ENCODE measurements at places on chromosomes 4 and X.

DNA sequence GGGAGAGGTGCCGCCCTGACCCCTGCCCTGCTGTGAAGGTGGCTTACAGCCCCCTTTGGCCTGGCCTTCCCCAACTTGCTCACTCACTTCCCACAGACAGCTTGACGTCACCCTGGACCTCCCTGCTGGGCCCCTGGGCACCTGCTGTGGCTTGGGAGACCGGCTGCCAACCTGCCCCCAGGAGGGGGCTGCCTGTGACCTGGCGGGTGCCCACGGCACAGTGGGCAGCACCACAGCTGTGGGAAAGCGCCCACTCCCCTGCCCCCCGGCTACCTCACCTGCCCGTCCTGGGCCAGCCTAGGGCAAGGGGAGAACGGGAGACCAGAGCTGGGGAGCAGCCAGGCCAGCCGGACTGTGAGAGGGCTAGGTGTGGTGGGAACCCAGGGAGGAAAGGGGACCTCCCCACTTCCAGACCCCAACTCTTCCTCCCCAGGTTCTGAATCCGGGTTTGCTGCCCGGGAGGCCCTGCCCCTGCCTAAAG lies 2.4 kb upstream of the ZFP92 start:
- DNase-seq, result no peak

DNA sequence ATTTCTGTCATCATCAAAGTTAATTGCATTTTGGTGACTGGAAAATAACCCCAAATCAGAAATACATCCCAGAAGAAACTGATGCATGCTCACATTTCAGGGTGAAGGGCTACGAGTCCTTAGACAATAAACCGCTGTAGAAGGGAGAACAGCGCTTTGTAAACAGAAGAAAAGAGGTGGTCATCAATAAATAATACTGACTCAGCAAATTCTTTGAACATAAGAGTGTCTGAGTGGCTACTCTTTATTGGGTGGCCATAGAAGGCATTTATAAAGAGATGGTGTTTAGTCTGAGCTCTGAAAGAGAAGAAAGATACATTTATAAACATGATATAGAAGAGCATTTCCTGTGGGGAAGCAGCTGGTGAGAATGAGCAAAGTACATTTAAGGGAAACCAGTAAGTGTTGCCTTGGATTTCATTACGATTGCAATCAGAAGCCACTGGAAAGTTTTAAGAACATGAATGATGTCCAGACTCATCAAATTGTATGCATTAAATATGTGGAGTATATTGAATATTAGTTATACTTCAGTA lies 246.9 kb upstream of the GIMD1 start:
- DNase-seq, result no peak

DNA sequence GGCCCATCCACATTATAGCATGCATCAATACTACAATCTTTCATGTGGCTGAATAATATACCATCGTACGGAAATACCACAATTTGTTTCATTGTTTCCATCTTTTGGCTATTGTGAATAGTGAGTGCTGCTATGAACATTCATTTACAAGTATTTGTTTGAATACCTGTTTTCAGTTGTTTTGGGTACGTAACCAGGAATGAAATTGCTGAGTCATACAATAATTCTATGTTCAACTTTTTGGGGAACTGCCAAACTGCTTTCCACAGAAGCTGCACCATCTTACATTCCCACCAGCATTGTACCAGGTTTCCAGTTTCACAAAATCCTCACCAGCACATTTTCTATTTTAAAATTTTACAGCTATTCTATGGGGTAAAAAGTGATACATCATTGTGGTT lies 28.5 kb upstream of the MANBA start:
- no peak for DNase-seq

DNA sequence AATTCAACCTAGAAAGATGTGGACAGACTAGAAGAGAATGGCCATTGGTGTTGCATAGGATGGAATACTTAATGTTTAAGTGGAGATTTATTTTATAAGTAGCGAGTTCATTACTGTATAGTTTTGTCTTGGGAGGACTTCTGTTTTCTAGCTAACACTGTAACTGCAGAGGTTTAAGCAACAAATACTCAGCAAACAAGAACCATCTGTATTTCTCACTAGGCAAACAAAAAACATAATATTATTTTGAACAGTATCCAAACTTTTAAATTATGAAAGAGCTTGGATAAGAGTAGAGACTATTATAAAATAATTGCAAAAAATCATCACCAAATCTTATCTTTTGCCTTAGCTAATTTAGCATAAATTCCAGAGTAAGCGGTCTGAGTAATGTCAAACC lies 121.1 kb downstream of the GLRA3 start:
- DNase-seq, result no peak

GRCh38 chrX:97401586-97402136 lies 518.0 kb downstream of the RPA4 start:
- peak; percentile 20 for DNase-seq

DNA sequence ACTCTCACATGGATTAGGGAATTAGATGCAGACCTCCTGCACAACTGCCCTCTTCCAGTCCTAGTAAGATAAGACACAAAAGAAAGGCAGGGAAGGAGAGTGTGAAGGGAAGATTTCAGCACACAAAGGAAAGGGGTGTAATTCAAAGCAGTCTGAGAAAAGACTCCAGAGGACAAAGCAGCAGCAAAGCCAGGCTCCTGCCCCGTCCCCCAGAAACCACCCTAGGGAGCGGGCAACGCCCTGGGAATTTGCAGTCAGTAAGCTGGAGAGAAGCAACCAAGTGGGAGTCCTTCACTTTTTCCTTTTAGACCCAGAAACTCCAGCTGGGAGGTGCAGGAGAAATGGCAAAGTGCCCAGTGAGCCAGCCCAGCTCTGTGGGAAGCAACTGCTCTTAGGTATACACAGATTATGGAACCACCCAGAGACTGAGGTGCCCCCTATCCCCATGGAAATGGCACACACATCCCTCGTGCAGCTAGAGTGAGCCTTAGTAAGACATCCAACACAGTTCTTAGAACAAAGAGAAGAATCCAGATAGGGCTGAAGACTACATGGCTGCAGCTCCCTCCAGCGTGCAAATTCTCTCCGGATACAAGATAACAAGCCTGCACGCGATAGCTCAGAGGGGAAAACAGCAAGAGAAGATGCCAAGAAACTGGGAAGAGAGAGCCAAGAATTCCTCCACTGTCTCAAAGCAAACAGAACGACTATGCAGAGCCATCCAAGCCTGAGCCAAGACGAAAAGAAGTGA lies 26.5 kb upstream of the IRAK1 start:
- DNase-seq, result no peak

DNA sequence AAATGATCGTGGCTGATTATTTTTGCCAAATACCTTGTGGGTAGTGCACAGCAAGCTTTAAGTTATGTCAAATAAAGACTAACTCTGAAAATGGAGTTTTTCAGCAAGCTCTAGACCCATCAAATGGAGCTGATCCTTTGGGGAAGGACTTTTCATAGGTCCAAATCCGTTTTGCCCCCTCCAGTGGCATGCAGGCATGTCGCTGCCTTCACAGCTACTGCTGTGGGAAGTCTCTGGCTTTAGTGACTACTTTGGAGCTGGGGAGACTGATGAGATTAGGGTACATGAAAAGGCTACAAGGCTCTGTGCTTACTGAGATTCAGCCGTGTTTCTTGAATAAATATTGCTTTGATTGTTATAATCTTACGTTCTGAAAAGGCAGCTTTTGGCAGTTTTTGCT lies 106.6 kb upstream of the HS3ST1 start:
- DNase-seq, result no peak

GRCh38 chr4:25162566-25162965 lies 2.3 kb upstream of the SEPSECS start:
- DNase-seq, result no peak

GRCh38 chr4:80240976-80241375 lies 25.5 kb upstream of the FGF5 start:
- peak; percentile 55 for DNase-seq

GRCh38 chr4:42654631-42655268 lies 2.2 kb downstream of the ATP8A1 start:
- peak; percentile 89 for DNase-seq

DNA sequence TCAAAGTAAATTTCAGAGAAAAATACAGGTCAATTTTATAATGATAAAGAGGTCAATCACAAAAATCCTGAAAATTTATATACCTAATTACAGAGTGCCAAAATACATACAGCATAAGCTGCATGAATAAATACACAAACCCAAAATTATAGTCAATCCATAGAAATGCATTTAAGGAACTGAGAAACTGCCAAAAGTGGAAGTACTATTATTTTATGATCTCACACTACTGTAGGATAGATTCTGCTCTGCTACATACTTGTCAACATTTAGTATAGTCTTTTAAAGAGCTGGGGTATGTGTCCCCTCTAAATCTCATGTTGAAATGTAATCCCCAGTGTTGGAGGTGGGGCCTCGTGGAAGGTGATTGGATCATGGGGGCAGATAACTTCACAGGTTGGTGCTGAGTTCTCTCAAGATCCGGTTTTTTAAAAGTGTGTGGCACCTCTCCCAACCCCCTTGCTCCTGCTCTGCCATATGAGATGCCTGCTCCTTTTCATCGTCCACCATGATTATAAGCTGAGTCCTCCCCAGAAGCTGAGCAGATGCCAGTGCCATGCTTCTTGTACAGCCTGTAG lies 31.8 kb downstream of the CHIC2 start:
- DNase-seq, result no peak

GRCh38 chr4:80841587-80842281 lies 188.8 kb upstream of the BMP3 start:
- no peak for DNase-seq

Measured in RCC 7860 (cell line).